ENCODE measurements at places on chromosomes 4 and X.

DNA sequence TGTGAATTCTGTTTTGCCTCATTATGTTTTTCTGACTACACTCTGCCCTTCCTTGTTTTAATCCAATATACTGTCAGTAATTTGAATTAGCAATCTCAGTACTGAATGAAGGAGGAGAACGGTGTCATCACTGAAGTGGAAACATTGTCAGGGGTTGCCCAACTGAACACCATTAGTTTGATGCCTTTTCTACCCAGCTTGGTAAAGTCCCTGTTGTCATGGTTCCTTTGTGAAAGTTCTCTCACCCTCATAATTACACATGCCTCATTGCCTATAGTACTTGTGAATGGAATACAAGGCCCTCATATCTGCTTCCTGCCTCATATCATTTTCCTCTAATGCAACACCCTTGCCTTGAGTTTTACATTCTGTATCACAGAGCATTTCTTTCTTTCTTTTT is 76.9 kb downstream of the RRAGB start:
- DNase-seq, result no peak

DNA sequence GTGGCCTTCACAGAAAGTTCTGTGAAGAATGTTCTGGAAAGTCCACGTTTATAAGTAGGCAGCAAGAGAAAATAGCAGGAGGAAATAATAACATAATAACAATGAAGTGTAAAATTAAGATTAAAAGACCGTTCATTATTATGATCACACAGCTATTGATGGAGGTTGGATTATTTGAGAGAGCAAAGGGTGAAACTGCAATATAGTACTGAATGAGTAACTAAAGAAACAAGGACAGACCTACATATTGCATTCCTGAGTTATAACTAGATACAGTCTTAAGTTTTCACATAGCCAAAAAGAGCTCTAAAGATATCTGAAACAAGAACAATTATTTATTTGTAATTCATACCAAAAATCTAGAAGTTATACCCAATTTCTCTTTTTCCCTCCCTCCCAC is 122.9 kb upstream of the TMEM164 start:
- DNase-seq, result no peak

GRCh38 chr4:53478671-53479456 is 101.4 kb downstream of the FIP1L1 start:
- no peak for DNase-seq

DNA sequence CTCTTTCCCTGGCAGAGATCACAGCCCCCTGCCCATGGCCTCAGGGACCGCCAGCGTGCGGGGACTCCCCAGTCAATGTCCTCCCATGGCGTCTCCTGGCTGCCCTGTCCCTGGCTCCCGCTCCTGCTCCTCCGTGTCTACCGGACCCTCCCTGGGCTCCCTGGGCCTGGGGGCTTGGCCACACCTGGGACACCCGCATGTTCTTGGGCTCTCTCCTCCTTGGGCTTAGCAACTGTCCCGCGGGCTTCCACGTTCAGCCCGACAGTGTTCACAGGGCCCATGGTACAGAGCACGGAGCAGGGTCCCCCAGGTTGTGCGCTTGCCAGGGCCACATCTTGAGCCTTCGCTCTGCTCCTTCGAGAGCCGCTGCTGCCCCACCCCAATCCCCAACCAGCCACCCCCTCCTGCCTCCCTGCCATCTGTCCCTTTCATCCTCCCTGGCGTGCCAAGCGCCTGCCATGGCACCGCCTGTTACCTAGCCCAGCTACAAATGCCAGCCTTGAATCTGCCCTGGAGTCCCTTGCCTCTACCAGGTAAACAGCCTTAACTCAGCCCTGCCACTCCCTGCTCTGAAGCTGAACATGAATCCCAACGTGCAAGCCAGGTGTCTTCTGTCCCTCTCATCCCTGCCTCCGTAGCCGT is 3.9 kb downstream of the AVPR2 start:
- no peak for DNase-seq

- no peak for DNase-seq
Observed at GRCh38 chr4:99859618-99860017, 34.6 kb downstream of the LAMTOR3 start.

DNA sequence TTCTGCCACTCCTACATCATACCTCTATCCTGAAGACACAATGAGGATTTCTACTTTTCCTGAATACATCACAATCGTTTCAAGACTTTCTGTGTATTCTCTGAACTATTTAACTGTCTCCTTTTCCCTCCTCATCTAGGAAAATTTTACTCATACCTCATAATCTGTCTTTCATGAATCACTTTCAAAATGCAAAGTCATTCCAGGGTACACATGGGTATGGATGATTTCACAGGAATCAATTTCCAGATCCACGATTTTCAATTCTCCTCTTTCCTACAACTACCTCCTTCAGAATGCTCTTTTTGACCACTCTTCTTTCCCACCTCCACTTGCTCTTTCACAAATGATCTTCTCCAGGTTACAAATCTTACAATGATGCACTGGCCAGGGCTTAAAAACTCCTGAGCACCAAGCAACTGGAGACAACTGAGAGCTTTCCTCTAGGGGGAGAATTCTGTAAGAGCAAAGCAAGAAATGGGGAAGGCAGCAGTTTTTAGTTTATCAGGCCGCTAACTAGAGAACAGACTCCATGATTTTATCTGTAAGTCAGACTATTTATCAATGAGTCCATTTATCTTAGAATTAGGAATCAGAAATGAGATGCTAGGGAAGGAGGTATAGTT is 116.4 kb downstream of the PPP3CA start:
- no peak for DNase-seq

DNA sequence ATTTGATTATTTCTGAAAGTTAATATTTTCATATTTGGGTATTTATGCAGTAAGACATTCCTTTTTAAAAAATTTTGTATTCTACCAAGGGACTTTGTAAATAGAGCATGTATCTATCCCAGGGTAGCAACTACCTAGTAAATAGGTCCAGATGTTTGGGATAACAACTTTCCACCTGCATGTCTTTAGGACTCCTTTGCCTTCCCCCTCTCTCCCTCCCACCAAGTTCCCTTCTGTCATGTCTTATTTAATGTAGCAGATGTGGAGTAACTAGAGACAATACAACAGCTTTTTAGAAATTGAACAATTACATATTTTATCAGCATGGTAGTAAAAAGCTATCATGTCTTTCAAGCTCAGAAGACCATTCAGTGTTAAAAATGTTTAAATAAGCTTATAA is 821.0 kb downstream of the C4orf33 start:
- DNase-seq, result no peak

DNA sequence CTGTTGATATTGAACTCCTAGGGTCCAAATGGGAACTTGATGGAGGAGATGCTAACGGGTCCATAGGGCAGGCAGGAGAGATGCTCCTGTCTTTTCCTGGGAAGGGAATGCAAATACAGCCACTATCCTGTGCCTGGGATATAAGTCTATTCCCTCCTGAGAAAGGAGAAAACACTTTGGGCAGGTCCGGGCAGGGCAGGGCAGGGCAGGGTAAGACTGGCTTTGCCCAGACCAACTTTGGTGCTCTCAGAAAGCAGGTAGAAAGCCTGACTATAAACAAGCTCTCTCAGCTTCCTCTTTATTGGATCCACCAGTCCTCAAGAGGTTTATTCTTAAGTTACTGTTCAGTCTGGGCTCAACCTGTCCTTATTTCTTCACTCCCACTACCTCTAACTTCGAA is 232.3 kb downstream of the PTTG2 start:
- no peak for DNase-seq

GRCh38 chrX:100976211-100976610 is 6.7 kb downstream of the ARL13A start:
- DNase-seq, result no peak

DNA sequence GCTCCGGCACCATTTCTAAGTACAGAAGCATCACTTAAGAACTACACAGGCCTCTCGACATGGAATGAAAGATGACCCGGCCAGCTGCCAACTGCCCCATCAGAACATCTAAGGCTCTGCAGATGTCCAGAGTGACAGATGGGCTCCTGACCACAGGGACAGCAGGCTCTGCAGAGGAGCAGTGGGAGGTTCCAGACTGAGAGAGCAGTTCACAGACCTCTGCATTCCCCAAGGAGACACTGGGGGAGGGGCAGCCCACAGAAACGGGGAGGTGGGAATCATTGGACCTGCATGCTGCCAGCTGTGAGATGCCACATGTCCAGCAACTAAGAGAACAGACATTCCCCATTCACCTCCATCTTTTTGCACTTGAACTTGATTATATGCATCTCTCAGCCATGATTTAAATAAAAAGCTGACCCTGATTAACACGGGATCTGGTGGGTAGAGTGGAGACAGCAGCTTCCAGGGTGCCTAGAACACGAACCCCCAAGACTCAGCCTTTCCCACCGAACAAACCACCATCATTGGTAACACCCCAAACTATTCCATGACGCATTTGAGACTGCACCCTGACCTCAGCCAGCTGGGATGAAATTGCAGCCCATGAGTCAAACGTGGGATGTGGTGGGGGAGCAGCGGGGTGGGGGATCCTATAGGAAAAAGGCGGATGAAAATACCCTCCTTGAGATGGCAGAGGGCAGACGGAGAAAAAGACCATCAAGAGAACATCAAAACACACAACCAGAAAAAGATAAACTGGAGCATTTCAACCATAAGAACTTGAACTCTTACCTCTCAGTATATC is 47.2 kb downstream of the AFAP1 start:
- no peak for DNase-seq
